ENCODE measurements at places on chromosomes 1 and 21.

- no peak for DNase-seq
Observed at GRCh38 chr1:232020352-232020751, 393.8 kb downstream of the DISC1 start.

- no peak for DNase-seq
Observed at GRCh38 chr21:42366292-42367010, at the start of gene TFF1. Gene TFF1, minus strand, starts transcription at chr21:42366535. Its CDS starts 40 bp downstream, at chr21:42366495.

DNA sequence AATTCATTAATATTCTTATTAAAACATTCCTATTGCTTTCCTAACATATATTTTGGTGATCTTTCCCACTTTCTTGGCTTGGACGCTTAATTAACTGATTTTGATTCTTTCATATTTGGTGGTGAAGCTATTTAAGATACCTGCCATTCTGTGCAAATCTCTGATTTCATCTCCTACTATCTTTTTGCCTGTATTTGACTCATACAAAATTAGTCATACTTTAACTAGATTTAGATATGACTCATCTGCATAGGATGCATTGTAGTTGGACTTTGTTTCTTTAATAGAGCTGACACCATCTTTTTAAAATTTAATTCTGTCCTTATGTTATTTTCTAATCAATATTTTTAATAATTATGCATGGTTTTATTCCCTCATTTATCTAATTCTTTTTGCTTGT, 93.8 kb upstream of the PLPPR4 start:
- DNase-seq, result peak; percentile 14

GRCh38 chr1:185573677-185574076, 160.5 kb upstream of the HMCN1 start:
- no peak for DNase-seq

- no peak for DNase-seq
Observed at GRCh38 chr1:24058671-24059455, 53.1 kb downstream of the MYOM3 start.

DNA sequence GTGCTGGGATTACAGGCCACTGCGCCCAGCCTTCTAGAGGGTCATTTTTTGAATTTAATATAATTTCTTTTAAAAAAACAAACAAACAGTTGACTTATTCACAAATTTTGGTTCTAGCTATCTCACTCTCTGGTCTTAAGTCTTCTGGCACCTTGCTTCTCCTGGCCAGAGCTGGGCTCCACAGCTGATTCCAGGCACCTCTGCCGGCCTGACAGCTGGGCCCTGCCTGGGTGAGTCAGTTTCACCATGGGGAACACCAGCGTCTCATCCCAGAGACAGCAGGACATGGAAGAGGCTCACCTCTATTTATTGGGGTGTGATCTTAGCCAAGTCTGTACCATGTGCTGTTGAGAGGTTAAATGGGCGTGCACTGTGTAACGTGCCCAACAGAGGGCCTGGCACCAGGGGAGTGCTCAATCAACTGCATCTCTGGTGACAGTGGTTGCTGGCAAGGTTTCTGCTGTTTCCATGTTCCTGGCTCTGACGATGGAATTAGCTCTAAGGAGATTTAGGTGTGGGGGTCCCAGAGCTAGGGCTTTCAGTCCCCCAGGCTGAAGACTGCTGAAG, 956 bp downstream of the CPLANE2 start:
- no peak for DNase-seq

DNA sequence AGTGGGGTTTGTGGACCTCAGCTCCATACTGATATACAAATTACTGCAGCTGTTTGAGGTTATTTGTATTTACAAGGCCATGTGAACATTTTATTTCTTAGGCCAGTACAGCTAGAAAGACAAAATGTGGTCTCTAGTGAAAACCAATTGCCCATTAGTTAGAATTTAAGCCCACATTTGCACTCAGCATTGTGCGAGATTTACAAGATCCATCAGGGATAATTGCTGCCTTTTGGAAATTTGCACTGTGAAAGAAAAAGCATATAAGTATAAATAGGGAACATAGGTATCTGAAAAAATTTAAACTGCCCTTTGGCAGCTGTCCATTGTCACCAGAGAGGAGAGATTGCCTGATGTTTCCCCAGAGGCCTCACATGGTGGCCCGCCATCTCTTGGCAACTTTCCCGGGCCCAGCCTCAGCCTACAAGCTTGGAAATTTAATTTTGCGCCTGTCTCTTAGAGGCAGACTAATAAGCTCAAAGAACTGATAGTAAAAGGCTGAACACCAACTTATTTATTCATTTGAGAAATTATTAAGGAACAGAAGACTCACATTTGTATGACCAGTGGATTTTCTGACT, 120.7 kb downstream of the MAP3K21 start:
- no peak for DNase-seq

- DNase-seq, result no peak
Observed at GRCh38 chr1:237367758-237368157, 325.8 kb downstream of the RYR2 start.

GRCh38 chr21:26540651-26541050, 32.4 kb downstream of the CYYR1 start:
- no peak for DNase-seq

GRCh38 chr1:182147136-182147820, 85.8 kb upstream of the ZNF648 start:
- DNase-seq, result no peak

DNA sequence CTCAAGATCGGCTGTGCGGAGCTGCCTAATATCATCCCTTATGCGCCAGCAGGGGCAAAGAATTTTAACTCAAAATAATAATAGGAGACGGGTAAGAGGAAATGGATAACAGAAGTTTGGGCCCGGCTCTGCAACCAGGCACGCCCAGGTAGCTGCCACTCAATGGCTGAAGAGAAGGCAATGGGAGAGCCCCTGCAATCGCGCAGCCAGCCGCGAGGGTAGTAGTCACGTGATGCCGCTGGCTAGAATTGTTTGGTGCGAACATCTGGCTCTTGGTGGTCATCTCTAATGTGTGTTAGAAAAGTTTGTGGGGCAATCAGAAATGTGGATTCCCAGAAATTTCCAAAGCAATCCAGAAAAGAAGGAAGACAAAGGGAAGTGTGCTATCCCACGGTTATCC, 12.3 kb downstream of the BARHL2 start:
- DNase-seq, result no peak

- DNase-seq, result no peak
Observed at GRCh38 chr1:25634896-25635295, 18.3 kb downstream of the MAN1C1 start.

DNA sequence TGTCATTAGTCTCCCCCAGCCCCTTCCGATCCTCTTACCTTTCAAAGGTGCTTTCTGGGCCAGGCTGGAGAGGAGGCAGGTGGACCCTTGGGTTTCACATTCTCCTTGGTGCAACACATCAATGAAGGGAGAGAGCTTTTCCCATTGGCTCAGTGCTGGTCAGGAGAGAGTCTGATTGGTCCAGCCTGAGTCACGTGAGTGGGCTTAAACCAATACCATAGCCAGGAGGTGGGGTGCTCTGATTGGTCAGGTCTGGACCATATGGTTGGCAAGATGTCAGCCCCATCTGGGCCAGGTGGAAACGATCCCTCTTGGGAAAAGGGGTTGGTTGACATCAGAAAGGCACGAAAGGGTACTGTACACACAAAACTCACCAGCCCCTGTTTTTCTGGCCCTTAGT, 44.8 kb upstream of the ABCG1 start:
- no peak for DNase-seq

GRCh38 chr1:15874471-15874870, 27.0 kb downstream of the SPEN start:
- DNase-seq, result no peak

GRCh38 chr1:225765982-225766674, 11.5 kb upstream of the SRP9 start:
- DNase-seq, result no peak

GRCh38 chr1:240666568-240667198, 54.7 kb upstream of the GREM2 start:
- no peak for DNase-seq

- DNase-seq, result no peak
Observed at GRCh38 chr21:41360072-41360821, 1.6 kb upstream of the MX2 start.

DNA sequence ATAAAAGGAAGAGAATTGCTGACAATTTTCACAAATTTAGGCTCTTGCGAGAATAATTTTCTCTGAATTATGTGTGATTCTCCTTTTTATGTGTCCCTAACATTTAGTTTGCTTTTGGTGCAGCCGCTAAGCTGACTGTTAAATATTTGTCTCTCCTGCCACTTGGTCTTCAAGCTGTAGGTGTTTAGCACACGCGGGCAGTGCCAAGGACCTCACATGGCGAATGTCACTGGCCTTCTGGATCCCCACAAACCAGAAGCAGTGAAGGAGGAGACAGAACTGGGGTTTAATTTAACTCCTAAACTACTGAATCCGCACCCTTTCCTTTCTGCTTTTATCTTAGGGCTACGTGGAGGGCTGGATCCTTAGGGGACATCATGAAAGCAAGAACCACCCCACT, 120.0 kb downstream of the KAZN start:
- no peak for DNase-seq

- no peak for DNase-seq
Observed at GRCh38 chr1:10677491-10678391, 118.7 kb downstream of the CASZ1 start.

DNA sequence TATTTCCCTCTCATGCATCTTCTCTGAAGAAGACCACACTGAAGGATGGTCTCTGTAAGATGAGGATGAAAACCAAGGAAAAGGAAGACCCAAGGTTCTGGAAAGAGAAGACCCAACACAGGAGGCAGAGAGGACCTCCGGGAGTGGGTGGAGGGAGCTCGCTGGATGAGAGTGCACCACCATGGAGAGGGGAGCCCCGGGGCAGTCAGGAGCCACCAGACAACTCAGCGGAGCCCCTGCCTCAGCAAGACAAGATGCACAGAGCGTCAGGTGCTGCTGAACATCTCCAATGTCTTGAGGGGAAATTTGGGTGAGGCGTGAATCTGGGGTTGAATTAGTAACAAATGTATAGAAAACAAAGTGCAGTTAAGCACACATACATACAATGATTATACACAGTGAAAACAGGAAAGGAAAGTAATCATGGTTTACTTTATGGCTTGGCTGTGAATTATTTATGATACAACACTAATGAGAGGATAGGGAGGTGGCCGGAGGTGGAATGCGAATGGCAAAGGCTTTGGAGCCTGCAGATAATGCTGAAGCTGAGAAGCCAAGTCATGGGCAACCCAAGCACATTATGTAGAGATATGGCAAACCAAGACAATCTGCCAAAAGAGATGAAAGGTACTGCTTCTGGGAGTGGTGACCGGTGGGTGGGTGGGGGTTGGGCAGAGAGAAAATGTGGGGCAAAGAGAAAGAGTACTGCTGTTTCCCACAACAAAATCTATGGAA, 80.4 kb upstream of the EDN2 start:
- no peak for DNase-seq

- DNase-seq, result no peak
Observed at GRCh38 chr1:7770669-7770996, 463 bp upstream of the VAMP3 start.

GRCh38 chr21:14084068-14084501, 126.7 kb downstream of the LIPI start:
- no peak for DNase-seq

- no peak for DNase-seq
Observed at GRCh38 chr21:15849927-15850326, 120.1 kb downstream of the USP25 start.

DNA sequence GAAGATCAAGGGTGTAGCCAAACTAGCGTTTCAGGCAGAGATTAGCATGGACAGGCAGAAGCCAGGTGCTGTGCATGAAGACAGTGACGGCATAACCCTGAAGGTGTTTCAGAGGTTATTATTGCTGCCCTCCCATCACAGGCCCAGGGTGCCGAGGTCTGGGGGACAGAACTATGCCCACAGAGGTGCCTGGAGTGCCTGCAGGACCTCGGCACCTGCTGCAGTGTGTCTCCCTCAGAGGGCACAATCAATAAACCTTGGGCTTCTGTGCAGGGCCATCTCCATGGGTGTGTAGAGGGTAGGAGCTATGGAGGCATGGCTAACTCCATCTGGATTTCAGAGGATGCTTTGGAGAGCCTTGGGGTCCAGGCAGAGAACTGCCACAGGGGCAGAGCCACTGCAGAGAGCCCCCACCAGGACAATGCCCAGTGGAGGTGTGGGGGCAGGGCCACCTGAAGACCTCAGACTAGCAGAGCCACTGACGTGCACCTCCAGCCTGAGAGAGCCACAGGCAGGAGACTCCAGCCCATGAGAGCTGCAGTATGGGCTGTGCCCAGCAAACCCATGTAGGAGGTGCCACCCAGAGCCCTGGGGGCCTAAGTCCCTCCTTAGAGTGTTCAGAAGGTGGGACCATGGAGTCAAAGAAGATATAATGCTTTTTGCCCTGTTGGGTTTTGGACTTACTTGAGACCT, 5.7 kb upstream of the ABCG1 start:
- no peak for DNase-seq

- no peak for DNase-seq
Observed at GRCh38 chr1:1324084-1324523, 356 bp downstream of the INTS11 start.

DNA sequence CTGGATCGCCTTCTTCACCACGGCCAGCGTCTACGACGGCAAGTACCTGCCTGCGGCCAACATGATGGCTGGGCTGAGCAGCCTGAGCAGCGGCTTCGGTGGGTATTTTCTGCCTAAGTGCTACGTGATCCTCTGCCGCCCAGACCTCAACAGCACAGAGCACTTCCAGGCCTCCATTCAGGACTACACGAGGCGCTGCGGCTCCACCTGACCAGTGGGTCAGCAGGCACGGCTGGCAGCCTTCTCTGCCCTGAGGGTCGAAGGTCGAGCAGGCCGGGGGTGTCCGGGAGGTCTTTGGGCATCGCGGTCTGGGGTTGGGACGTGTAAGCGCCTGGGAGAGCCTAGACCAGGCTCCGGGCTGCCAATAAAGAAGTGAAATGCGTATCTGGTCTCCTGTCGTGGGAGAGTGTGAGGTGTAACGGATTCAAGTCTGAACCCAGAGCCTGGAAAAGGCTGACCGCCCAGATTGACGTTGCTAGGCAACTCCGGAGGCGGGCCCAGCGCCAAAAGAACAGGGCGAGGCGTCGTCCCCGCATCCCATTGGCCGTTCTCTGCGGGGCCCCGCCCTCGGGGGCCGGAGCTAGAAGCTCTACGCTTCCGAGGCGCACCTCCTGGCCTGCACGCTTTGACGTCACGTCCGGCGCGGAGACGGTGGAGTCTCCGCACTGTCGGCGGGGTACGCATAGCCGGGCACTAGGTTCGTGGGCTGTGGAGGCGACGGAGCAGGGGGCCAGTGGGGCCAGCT, at the start of gene ZBTB48:
TSS of gene ZBTB48 (plus strand) at position 621 of the 745 bp plus-strand sequence. CDS start 616 bp downstream, outside the sequence.
- peak; percentile 82 for DNase-seq

DNA sequence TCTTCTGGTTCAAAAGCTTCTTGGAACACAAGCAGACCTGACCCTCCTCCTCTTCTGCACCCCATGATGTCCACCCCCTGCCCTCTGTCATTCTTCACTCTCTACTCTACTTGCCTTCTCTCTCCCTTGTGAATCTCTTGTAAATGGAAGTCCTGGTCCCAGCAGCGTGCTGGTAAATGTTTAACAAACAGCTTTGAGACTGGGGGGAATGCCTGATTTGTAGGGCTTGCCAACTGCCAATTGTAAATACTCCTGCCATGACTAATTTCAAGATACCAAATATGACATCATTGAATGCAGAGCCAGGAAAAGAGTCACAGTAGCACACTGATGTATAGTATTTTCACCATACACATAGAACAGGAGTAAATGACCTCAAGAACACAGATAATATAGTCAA, 40.9 kb upstream of the LRRN2 start:
- DNase-seq, result no peak

Measured in non-pigmented ciliary epithelial cell (primary cell).